ENCODE measurements at places on chromosomes 2 and 18.

GRCh38 chr2:217929757-217930707 lies 72.8 kb downstream of the TNS1 start:
- no peak for DNase-seq

DNA sequence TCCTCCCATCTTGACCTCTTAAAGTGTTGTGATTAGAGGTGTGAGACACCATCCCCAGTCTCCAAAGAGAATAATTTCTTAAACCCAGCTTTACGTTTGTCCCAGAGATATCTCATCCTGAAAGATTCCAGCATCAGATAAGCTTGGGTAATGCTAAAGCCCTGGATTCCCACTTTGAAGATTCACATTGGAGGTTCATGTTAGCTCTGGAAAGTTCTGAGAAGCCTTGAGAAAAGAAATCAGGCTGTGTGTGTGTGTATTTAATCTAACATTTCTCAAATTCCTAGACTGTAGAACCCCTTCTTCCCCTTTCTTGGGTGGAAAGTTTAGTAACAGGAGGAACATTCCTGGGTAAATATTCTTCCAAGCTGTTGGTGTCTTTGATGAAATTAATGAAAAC lies 18.0 kb downstream of the ZNF532 start:
- DNase-seq: no peak

GRCh38 chr2:24225499-24226242 lies 50.8 kb downstream of the FAM228A start:
- DNase-seq: no peak

DNA sequence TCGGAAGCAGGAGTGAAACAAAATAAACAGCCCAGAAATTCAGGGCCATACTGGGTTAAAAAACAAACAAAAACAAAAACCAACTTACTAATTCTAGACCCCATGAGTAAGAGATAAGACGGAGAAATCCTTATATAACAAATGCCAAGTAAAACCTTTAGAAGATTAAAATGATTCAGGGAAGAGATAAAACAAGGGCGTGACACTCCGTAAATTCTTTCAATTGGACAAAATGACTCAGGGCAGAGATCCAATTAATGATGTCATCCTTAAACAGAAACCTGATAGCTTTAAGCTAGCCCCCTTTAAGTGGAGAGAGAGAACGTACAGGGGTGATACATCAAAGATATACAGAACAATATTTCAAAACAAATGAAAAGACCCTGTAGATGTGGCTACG lies 317.4 kb downstream of the NBAS start:
- DNase-seq: no peak

DNA sequence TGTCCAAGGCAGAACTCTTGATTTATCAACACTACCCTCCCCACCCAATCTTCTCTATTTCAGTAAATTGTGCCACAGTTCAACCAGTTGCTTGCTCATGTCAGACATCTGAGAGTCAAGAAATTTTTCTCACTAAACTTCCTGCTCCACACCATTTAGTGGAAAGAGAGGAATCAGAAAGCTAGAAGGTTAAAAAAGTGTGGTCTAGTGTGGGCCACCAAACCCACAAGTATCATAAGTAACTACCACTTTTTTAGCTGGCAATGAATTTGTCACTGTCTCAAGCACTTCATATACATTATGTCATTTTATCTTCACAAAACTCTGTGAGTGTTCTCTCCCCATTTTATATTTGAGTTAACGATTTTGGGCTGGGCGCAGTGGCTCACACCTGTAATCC lies 16.6 kb upstream of the MSTN start:
- DNase-seq: no peak

DNA sequence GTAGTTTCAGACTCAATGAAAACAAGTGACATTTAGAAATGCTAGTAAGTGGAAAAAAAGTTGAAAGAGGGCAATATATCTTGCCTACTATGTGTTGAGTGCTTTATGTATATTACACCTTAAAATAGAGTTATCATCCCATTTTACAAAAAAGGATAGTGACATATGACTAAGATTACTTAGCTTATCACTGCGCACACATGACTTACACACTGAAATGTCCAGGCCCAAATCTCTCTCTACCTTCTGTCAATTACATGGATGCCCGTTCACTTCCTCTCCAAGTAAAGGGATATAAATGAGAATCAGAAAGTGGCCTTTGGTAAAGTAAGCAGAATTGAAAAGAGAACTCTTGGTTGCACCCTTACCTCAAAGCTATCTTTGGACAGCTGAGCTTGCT lies 3.6 kb upstream of the PARD3B start:
- DNase-seq: no peak

DNA sequence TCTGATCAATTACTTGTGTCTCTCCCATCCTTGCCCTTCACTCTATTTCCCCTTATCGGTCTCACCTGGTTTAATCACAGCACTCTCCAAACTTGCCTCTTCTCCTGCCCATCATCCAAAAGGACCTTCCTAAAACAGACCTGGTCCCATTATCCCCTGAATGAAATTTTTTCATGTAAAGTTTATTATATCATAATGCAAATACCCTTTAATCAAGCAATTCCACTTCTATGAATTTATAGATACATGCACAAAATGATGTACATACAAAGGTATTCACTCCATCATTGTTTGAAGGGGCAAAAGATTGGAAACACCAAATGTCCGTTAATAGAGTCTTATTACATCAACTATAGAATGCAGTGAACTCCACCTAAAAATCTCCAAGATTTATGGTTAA lies 88.1 kb upstream of the PKDCC start:
- no peak for DNase-seq

- DNase-seq: no peak
Observed at GRCh38 chr2:184769686-184770085, 171.4 kb downstream of the ZNF804A start.

DNA sequence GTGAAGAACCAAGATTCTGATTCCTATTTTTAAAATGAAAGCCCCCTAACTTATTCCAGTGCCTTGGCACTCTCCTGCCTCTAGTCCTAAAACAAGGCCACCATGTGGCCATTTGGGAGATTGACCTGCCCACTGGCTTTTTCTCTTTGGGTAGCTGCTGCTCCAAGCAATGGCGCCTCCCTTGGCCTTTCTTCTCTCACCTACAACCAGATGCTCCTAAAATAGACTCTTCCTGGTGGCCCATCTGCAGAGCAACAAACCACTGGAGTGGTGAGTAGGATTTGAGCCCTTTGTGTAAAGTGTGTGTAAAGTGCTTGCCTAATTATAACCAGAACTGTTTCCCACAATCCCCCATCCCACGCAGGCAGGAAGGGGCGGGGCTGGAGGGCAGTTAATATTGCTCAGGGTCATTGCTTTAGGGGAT lies 114.2 kb downstream of the FHOD3 start:
- no peak for DNase-seq

DNA sequence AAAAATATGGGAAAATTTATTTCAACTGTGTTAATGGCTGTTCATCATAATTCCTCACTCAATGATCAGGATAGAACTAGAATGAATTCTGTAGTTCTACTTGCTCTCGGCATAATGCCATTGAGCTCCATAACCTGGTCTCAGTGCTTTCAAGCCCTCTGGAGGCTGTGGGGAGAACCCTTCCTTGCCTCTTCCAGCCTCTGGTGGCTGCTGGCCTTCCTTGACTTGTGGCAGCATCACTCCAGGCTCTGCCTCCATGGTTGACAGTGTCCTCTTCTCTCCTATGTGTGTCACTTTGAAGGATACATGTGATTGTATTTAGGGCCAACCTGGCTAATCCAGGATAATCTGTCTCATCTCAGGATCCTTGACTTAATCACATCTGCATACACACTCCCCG lies 26.9 kb upstream of the CABYR start:
- DNase-seq: no peak

- DNase-seq: no peak
Observed at GRCh38 chr18:9766076-9766481, 58.0 kb downstream of the RAB31 start.

DNA sequence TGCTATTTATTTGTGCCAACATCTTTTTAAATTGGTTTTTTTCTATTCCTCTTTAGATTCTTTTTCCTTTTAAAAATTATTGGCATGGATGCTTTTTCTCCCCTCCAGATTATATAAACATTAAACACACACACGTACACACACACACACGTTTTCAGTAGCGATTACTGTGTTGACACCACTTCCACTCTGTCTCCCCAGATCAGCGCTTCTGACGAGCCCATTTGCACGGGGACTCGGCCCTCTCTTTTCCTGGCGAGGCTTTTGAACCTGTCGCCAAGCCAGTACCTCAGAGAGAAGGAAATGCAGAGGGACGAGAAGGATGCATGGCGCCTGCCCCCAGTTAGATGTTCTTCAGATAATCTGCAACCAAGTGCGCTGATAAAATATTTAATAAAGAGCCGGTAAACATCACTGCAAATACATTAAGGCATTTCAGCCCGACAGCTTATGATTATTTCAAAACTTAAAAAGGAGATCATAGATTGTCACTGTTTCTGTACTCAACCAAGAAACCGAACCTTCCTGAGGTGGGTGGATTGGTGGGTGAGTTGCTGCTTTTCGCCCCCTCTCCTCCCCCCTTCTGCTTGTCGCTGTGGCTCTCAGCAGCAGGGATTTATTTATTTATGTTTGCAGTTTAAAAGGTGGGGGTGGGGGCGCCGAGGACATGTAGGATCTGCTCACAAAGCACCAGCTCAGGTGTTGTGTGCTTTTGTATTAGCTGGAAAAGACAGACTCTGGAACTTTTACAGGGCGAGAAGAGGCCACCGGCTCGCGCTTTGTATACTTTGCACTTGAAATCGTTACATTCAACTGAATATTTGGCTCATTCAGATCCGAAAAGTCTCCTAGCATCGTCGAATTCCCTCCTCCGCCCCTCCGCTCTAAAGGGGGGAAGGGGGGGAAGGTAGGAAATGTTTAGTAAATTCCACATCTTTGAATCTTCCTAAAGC lies 787 bp upstream of the TBR1 start:
- peak; percentile 3 for DNase-seq

DNA sequence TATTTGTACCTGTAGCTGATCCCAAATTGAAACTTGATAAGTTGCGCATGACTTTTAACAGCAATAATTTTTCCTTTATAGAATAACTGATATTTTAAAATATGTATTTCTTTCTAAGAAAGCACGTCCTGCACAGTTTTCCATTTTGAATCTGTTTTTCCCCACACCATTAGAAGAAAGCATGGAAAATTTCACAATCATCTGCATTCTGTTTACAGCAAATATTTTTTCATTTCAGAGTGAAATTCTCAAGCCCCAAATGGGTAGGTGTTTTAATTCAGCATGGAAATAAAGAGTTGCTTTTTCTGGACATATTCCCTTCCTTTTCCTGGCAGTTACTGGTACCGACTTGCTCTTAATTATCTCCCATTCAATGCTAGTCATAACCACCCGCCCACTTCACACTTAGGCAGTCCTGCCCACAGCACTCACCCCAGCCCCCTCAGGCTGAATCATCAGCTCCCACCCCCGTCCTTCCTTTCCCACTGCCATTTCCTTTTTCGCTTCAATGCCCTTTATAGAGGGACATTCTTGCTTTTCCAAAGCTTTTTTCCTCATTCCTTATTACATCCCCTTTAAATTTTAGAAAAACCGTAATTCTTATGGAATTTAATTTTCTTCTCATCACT lies 89.2 kb upstream of the GLS start:
- peak; percentile 8 for DNase-seq

- no peak for DNase-seq
Observed at GRCh38 chr2:15058721-15059157, 426.2 kb downstream of the LRATD1 start.

DNA sequence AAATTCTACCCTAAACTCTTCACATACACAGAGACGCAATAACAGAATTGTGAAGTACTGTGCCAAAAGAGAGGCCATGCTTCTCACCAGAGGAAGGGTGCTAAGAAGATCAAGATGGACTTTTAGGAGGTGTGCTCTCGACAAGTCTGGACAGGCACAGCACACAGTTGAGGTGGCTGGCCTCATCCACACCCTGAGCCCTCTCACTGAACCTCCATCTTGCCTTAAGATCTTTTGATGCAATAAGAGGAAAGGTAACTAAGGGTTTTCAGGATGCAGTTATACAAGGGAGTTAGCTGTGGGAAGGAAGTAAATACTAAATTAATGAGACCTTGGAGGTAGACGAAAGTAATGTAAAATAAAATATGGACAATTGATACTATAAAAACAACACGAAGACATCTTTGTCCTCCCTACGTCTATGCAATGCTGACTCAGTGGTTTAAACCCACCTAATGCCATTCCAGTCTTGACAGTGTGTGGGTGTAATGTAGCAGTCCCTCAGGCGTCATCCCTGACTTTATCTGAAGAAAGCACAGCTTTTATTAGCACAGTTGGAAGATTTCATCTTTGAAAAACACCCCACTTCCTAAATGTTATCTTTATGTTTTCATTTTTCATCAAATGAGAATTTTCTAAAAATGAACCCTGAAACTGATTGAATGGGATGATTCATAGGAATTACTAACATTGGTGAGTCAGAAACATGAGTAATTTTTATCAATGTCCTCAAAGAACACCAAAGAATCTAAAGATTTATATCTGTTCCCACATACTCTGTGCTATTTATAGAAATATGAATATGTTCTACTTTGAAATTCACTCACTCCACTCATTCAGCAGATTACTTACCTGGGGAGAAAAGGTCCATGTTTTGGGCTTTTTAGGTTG lies 34.0 kb upstream of the MALL start:
- no peak for DNase-seq

- no peak for DNase-seq
Observed at GRCh38 chr18:34802959-34803358, 92.9 kb downstream of the DTNA start.

- no peak for DNase-seq
Observed at GRCh38 chr2:232584238-232584637, 33.7 kb downstream of the EIF4E2 start.

DNA sequence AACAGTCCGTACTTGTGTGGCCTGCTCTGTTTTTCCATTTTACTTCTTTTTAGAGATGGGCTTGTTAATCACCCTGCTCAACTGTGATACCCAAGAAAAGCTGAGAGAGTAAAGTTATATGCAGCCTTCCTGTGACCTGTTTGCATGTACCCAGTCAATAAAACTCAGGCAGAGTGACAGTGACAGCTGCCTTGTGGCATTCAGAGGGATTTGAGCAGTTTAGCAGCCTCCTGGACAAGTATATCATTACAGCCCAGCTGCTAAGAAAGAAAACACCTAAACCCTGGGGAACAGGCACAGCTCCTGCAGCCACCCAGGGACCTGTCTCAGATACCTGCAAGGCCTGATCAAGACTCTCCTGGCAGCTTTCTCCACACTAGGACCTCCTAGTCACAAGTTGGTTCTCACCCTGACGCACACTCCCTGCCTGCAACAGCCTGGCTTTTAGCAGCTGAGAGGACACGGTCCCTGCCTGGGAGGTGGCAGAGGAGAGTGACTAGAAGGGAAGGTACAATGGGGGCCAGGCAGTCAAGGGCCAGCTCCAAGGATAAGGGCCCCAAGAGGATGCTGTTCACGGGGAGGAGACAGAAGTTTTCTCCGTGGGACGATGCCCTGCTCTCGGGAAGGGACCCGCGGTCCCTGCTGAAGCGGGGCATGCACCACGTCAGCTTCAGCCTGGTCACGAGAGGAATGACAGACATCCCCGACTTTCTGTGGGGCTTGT lies at the start of gene LRRC30:
Gene LRRC30, plus strand, starts transcription at position 464 of the 724 bp plus-strand sequence. Its CDS starts 50 bp downstream, at position 514.
- DNase-seq: no peak
